AG08396 (cell line): ENCODE measurements at places on chromosomes 7 and 10.

- no peak for DNase-seq
Measured at GRCh38 chr10:13668126-13668525, 81.4 kb downstream of the PRPF18 start.

GRCh38 chr7:137538361-137538762 lies 194.8 kb upstream of the PTN start:
- DNase-seq: peak; percentile 36

DNA sequence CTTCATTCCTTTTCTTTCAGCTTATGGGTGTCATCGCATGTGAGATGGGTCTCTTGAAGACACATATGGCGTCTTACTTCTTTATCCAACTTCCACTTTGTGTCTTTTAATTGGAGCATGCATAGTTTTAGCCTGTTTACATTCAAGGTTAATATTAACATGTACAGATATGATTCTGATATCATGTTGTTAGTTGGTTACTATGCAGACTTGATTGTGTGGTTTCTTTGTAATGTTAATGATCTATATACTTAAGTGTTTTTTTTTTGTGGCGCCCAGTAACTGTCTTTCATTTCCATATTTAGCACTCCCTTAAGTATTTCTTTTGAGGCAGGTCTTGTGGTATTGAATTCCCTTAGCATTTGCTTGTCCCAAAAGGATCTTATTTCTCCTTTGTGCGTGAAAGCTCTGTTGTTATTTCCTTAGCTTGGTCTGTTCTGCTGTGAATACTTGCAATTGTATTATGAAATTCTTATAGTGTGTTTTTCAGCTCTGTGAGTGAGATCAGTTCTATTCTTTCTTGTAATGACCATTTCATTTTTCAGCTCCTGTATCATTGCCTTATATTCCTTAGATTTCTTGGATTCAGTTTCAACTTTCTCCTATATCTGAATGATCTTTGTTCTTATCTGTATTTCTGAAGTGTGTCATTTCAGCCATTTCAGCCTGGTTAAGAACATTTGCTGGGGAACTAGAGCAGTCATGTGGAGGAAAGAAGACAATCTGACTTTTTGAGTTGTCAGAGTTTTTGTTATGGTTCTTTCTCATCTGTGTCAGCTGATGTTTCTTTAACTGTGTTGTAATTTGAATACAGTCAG lies 88.4 kb downstream of the ABCA13 start:
- no peak for DNase-seq

DNA sequence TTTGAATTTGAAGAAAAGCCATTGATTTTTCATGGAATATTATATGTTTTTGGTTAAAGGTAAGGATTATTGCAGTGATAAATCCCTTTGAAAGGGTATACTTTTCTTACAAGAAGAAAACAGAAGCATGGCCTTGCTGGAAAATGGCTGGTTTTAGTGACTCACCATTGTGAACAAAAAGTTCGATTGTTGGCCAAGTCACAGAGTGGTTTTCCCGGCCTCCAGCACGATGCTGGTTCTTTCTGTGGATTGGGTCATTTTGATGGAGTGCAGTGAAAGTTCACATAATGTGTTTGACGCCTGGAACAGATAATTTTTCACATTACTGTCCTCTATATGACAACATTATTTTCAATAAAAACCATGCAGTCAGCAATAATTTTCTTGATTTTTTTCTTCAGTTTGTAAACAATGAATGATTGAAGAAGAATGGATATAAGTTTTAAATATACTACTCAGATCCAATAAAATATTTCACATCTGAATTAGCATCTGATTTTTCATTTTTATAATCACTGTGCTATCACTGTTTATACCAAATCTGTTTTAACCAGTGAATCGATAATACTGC lies 60.9 kb downstream of the RBM20 start:
- no peak for DNase-seq

GRCh38 chr7:138607216-138608126 lies 93.7 kb downstream of the SVOPL start:
- no peak for DNase-seq

GRCh38 chr10:34908481-34908880 lies 93.4 kb upstream of the PARD3 start:
- DNase-seq: peak; percentile 50

DNA sequence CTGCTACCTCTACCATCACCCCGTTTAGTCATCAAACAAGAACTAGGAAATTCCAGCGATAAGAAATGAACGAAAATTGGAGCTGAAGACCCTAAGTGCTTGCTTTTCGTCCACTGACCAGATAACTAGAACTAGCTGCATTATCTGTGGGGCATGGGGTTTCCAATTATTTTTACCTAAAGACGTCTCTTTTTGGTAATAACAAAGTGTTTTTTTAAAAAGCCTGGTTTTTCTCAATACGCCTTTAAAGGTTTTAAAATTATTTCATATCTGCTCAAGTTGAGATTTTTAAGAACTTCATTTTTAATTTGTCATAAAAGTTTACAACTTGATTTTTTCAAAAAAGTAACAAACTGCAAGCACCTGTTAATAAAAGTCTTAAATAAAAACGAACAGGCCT lies 104.2 kb downstream of the GALNT11 start:
- DNase-seq: no peak

GRCh38 chr10:120971671-120972070 lies 120.5 kb downstream of the WDR11 start:
- DNase-seq: no peak

DNA sequence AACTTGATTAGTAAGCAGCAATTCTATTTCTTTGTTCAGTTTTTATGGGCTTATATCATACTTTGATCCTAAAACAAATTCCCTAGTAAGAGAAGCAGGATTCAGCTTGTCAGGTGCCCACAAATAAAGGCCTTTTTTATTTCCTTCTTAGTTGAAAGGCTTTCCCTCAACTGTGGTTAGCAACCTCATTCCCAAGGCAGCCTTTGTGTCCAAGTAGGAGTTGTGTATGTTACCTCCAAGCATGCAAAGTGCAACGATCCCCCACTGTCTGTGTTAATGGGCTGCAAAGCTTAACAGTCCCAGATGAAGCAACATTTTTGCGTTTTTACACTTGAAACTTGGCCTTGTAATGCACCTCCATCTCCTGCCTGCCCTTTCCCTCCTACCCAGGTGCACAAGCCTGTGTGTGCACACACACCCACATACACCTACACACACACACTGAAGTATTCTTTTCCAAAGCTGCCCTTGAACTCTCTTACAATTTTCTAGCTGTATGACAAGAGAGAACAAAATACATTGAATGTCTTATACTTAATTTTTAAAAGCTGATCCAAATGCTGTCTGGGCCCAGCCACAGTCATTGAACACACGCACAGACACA lies 278.2 kb downstream of the SNX13 start:
- no peak for DNase-seq

- DNase-seq: no peak
Measured at GRCh38 chr7:51255536-51256208, 60.9 kb downstream of the COBL start.

- DNase-seq: no peak
Measured at GRCh38 chr7:138324941-138325340, 135.1 kb upstream of the TRIM24 start.

- no peak for DNase-seq
Measured at GRCh38 chr10:88680958-88681357, 16.7 kb downstream of the LIPF start.

- no peak for DNase-seq
Measured at GRCh38 chr10:14253711-14254110, 77.0 kb downstream of the FRMD4A start.

DNA sequence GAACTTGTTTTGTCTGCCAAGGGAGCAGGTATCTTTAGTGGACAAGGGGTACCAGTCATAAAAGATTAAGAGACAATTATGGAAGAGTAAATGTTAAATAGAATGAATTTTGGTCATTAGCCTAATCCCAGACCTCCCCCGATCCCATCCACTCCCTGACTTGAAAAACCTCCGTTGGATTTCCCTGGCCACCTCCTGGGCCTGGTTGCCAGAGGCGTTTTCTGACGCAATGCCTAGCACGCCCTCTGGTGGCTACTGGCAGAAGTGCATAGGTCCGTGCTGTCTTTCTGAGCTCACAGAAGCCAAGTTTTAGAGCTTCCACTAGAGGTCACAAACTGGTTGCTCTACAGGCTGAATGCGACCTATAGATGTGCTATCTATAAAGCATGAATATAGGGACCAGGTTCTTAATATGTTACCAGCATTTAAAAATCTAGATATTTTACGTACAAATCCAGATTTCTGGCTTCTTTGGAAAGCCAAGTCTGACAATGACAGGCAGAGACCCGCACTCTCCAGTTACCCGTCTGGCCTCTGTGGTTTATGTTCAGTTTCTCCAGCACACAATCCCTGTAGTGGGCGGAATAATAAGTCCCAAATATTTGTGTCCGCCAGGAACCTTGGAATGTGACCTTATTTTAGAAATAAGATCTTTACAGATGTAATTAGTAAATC lies 39.8 kb downstream of the SPOCK2 start:
- DNase-seq: peak; percentile 92

GRCh38 chr10:31345886-31346285 lies 26.9 kb downstream of the ZEB1 start:
- DNase-seq: no peak

- peak; percentile 52 for DNase-seq
Measured at GRCh38 chr10:102113956-102114857, 6.0 kb downstream of the LDB1 start.

- DNase-seq: no peak
Measured at GRCh38 chr7:158396301-158396905, 191.2 kb downstream of the PTPRN2 start.

DNA sequence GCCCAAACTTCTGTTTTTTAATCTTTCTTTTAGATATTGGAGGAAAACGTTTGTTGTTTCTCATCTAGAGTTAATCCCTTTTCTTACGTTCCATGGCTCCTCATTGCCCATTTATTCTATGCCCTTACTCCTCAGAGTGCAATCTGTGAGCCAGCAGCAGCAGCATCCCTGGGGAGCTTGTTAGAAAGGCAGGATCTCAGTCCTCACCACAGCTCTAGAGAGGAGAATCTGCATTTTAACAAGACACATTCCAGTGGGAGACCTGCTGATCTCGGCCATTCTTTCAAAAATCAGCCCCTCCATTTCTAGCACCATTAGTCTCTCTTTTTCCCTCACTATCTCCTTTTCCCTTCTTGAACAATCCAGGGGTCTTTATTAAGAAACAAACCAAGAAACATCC lies 84.4 kb upstream of the NOBOX start:
- no peak for DNase-seq
